ENCODE measurements at places on chromosomes 1 and 21.

GRCh38 chr1:34470401-34470800 lies 284.4 kb upstream of the GJB5 start:
- no peaks in the 10 kb centered on the region for H3K4me1 ChIP-seq
- H3K36me3 ChIP-seq: no peaks in the 10 kb centered on the region
- no peak overlapping the region for H3K27ac ChIP-seq
- peaks cover 18% of the 10 kb centered on the region for H3K27me3 ChIP-seq
- H3K4me3 ChIP-seq: no peak overlapping the region
- no peak for DNase-seq

DNA sequence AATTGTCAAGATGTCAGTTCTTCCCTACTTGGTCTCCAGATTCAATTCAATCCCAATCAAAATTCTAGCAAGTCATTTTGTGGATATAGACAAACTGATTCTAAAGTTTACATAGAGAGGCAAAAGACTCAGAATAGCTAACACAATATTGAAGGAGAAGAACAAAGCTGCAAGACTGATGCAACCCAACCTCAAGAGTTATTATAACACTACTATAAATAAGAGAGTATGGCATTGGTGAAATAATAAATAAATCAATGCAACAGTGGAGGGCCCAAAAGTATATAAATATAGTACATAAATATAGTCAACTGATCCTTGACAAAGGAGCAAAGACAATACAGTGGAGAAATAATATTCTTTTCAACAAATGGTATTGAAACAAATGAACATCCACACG lies 49.7 kb downstream of the PRPF38A start:
- H3K4me3 ChIP-seq: no peak overlapping the region
- no peaks in the 10 kb centered on the region for H3K27me3 ChIP-seq
- no peak overlapping the region for H3K27ac ChIP-seq

DNA sequence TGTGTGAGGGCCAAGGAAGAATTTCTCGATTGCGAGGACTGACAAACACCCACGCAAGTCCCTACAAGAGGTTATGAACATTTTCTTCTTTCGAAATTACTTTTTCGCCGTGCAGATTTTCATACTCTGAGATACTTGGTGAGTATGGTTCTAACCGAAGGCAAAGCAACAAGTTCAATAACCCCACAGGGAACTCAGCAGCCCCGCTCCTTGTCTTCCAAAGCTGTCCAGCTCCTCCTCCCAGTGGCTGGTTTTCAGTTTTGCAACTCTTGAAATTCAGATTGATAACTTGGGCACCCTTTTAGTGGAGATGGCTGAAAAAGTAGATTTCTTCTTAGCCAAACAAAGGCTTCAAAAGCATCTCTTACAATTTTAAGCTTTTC lies 154.4 kb downstream of the SETD4 start:
- no peaks in the 10 kb centered on the region for H3K4me1 ChIP-seq
- no peak for DNase-seq
- H3K4me3 ChIP-seq: no peak overlapping the region
- H3K27me3 ChIP-seq: peaks cover 19% of the 10 kb centered on the region

DNA sequence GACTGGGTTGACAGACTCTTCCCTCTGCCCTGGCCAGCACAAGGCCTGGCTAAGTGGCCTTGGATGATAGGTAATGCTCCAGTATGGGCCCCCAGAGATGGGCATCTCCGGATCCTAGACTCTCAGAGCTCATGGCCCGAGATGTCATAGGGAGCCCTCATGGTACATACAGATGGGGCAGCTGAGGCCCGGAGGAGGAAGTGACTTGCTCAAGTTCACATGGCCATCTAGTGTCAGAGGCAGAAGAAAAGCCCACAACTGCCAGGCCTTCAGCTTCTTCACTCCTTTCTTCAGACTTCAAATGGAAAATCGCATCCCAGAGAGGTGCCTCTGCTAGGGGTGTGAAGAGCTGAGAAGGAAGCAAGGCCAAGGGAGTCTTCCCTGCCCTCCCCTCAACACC lies 46.8 kb upstream of the SYNC start:
- no peak overlapping the region for H3K27ac ChIP-seq
- peaks cover 5% of the 10 kb centered on the region for H3K4me1 ChIP-seq
- no peak for DNase-seq

- H3K27me3 ChIP-seq: no peaks in the 10 kb centered on the region
- no peaks in the 10 kb centered on the region for H3K4me1 ChIP-seq
- no peak for DNase-seq
- H3K4me3 ChIP-seq: no peak overlapping the region
Observed at GRCh38 chr1:50526431-50526830, 103.2 kb upstream of the DMRTA2 start.

- H3K4me3 ChIP-seq: peak overlapping the region; percentile 50
- peak; percentile 39 for DNase-seq
- H3K27ac ChIP-seq: peak overlapping the region; percentile 96
- no peaks in the 10 kb centered on the region for H3K27me3 ChIP-seq
- peaks cover 91% of the 10 kb centered on the region for H3K4me1 ChIP-seq
Observed at GRCh38 chr21:34967509-34968289, 81.4 kb downstream of the RUNX1 start.

GRCh38 chr1:224300346-224300745 lies 29.6 kb downstream of the NVL start:
- peaks cover 45% of the 10 kb centered on the region for H3K36me3 ChIP-seq
- no peaks in the 10 kb centered on the region for H3K27me3 ChIP-seq
- DNase-seq: no peak
- H3K4me3 ChIP-seq: no peak overlapping the region

GRCh38 chr1:154626456-154627256 lies 18.7 kb upstream of the ADAR start:
- peak overlapping the region; percentile 95 for H3K4me3 ChIP-seq
- no peak for DNase-seq
- H3K36me3 ChIP-seq: peaks cover 33% of the 10 kb centered on the region
- H3K27ac ChIP-seq: peak overlapping the region; percentile 99
- peaks cover 4% of the 10 kb centered on the region for H3K27me3 ChIP-seq

DNA sequence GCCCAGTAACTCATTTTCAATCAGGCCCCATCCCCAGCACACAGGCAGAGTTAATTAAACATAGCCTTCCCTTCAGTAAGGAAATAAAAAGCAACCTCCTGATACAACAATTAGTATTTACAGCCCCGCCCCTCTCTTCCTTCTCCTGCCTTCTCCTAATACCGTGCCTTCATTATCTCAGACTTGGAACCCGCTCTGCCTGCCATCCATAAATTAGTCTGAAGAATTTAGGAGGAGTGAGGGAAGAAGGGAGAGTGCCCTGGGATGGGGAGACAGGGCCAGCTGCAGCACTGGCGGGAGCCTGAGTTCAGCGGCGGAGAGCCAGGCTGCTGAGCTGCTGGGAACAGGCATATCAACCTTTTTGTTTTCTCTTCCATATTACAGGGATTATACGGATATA lies 172.8 kb downstream of the ACTL8 start:
- no peak overlapping the region for H3K4me3 ChIP-seq
- H3K27me3 ChIP-seq: peaks cover 11% of the 10 kb centered on the region
- H3K4me1 ChIP-seq: no peaks in the 10 kb centered on the region

GRCh38 chr1:244573768-244574167 lies 79.2 kb upstream of the DESI2 start:
- no peaks in the 10 kb centered on the region for H3K27me3 ChIP-seq
- no peak for DNase-seq
- peaks cover 13% of the 10 kb centered on the region for H3K36me3 ChIP-seq
- H3K27ac ChIP-seq: no peak overlapping the region
